ENCODE measurements at places on chromosomes 4 and X.

GRCh38 chr4:103754844-103755243, 35.1 kb upstream of the TACR3 start:
- peak; percentile 16 for DNase-seq

GRCh38 chrX:151790481-151791160, 56.1 kb downstream of the CNGA2 start:
- DNase-seq: no peak

GRCh38 chrX:85620466-85620865, 241.0 kb upstream of the POF1B start:
- DNase-seq: no peak

DNA sequence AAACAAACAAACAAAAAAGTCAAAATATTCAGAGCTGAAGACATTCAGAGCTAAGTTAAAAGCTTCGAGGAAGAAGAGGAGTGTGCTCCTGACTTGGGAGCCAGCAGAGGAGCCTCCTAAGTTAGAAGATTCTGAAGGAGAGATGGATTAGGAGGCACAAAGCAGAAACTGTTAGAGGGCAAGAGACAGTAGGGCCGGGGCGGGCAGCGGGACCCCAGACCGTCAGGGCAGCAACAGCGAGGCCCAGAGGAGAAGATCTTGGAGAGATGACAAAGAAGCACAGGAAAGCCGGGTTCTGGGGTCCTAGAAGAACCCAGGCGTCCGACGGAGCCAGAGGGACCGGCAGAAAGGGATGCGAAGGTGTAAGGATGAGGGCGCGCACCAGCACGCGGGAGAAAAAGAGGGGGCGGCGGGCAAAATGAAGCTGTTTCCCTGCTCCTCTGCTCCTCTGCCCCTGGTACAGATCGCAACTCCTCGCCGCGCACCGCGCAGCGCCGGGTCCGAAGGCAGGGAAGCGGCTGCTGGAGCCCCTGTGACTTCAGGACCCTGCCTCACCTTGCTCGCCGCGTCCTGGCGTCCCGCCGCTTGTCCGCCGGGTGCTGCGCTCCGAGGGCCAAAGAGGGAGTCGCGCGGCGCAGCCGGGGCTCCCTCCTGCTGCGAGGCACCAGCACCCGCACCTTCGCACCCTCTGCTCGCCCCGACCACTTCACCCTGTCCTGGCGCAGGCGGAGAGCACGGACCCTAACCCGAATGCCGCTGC, 477 bp downstream of the KLHL13 start:
- DNase-seq: no peak

GRCh38 chr4:60981534-60981933, 218.6 kb upstream of the ADGRL3 start:
- no peak for DNase-seq

All from NCI-H1417 (cell line).